AG09319 (cell line): ENCODE measurements at places on chromosomes 13 and 19.

GRCh38 chr13:34523406-34523805, 418.7 kb upstream of the NBEA start:
- DNase-seq = no peak

GRCh38 chr13:100392709-100393630, 195.6 kb downstream of the GGACT start:
- DNase-seq = peak; percentile 98

DNA sequence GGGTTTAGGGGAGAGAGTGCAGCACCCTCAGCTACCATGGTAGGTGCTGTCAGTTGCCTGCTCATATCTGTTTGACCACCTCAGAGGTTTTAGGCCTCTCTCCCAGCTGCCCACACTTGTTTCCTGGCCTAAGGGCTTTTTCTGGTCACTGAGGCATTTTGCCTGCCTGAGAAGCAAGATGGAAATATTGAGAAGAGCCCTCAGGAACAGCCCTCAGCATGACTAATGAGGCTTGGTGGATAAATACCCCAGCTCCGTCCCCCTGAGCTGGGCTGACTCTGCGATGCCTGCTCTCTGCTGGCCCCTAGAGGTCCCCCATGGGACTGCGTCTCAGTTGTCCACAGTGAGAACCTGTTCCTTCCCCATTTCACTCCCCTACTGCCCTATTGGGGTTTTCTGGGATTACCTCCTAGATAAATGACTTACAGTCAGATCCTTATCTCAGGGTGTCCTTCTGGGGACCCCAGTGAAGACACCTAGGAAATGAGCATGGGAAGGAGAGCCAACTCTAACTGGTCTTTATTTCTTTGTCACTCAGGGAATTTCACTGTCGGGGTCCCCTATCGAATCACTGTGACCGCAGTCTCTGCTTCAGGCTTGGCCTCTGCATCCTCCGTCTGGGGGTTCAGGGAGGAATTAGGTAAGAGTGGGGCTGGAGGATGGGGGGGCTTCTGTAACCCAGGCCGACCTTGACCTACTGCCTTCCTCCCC, 13.3 kb downstream of the PALM3 start:
- DNase-seq = no peak

DNA sequence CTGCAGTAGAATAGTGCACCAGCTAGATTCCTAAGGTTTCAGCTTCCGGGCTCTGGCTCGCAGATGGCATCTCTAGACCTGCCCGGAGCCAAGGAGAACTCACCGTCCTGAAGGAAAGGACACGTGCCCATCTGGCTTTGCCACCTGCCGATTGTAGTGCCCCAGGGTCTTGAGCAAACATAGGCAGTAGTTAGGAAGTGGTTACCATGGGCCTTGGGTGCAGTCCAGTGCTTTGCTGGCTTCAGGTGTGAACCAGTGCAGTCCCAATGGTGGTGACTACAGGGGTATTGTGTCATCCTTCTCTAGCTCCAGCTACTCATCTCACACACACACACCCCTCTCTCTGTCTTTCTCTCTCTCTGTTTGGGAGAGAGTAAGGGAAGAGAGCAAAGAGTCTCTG, 61.4 kb upstream of the TEX29 start:
- no peak for DNase-seq

- DNase-seq = no peak
Measured at GRCh38 chr19:4678881-4679790, 9.0 kb upstream of the MYDGF start.

- no peak for DNase-seq
Measured at GRCh38 chr19:43572171-43572588, 3.1 kb downstream of the XRCC1 start.

GRCh38 chr19:51772977-51773376, 12.0 kb downstream of the FPR2 start:
- no peak for DNase-seq

DNA sequence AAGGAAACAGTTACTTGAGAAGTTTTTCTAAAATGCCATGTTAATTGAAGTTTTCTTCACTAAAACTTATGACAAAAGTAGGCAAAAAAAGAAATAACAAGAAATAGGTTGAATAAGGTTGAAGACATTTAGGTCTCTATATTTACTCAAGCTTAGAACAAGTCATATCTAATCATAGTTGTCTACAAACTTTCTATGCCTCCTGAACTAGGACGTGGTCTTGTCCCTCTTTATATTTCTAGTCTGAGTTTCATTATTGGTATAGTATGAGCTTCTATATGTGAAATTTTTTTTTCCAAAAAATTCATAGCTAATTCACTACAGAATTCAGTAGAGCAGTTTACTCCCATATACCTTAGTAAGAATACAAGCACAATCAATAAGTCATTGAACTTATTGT, 836.4 kb downstream of the SLITRK6 start:
- DNase-seq = no peak

GRCh38 chr19:45812297-45812696, 2.8 kb downstream of the RSPH6A start:
- no peak for DNase-seq

DNA sequence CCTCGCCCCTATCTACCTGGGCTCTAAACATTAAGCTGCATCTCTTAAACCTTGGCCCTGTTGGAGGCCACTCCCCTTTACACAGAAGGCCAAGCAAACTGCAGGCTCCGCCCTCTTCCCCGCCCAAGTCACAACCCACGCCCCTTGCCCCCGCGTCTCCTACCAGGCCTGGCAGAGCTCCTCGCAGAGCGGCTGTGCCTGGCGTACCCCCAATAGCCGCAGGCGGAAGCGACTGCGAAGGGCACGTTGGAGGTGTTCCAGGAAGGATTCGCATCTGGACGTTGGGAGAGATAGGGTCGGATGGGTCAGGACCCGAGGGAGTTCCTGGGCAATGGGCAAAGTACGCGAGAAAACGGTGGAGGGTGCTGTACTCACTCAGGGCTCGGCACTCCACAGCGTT, 5.9 kb downstream of the RTBDN start:
- no peak for DNase-seq

DNA sequence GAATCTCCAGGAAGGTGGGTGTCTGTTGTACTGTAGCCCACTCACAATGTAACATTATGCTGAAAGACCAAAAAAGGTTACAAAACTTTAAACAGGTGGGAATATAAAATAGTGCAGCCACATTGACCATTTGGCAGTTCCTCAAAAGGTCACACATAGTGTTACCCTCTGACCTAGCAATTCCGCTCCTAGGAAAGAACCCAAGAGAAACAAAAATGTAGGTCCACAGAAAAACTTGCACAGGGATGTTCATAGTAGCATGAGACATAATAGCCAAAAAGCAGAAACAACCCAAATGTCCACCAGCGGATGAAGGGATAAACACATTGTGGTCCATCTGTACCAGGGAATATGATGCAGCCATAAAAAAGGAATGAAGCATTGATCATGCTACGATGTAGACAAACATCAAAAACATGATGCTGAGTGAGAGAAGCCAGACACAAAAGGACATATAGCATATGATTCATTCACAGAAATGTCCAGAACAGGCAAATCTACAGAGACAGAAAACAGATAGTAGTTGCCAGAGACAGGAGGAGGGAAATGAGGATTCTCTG, 27.9 kb downstream of the CPAMD8 start:
- no peak for DNase-seq

GRCh38 chr13:21683034-21683733, 12.3 kb downstream of the FGF9 start:
- no peak for DNase-seq

DNA sequence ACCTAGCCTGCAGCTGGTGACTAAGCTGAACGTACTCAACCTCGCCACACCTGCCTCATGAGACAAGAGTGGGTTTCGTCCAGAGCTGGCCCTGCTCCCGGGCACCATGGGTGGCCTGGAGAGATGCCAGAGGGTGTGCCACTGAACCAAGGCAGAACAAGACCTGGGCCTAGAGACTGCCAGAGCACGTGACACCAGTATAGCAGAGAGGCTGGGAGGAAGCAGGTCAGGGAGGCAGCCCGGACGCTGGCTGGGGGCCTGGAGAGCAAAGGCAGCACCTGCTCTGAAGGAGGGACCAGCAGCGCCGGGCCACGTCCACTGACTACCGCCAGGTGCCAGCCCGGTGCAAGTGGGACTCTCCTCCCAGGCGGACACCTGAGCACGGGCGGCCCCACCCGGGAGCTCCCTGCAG, 7.3 kb upstream of the C13orf46 start:
- DNase-seq = no peak

GRCh38 chr19:49687566-49688316, 1.7 kb upstream of the ADM5 start:
- no peak for DNase-seq

GRCh38 chr13:83613524-83613923, 268.8 kb downstream of the SLITRK1 start:
- no peak for DNase-seq

- DNase-seq = no peak
Measured at GRCh38 chr13:25675060-25675459, 303.3 kb downstream of the ATP8A2 start.

GRCh38 chr19:49875857-49876421, 1.2 kb downstream of the AKT1S1 start:
- DNase-seq = no peak

- peak; percentile 82 for DNase-seq
Measured at GRCh38 chr13:37526710-37527473, 71.7 kb downstream of the POSTN start.
